ENCODE measurements at places on chromosomes 4 and X.

DNA sequence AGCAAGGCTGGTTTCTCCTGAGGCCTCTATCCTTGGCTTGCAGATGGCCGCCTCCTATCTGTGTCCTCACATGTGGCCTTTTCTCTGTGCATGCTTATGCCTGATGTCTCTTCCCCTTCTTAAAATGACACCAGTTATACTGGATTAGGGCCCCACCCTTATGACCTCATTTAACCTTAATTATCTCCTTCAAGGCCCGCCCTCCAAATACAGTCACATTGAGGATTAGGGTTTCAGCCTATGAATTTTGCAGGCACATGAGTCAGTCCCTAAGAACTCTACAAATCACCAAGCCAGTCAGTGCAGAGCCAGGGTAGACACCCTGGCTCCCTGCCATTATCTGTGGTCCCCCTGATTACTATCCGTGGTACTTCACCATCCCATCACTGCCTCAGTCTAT, 51.6 kb downstream of the MAML3 start:
- DNase-seq = no peak

DNA sequence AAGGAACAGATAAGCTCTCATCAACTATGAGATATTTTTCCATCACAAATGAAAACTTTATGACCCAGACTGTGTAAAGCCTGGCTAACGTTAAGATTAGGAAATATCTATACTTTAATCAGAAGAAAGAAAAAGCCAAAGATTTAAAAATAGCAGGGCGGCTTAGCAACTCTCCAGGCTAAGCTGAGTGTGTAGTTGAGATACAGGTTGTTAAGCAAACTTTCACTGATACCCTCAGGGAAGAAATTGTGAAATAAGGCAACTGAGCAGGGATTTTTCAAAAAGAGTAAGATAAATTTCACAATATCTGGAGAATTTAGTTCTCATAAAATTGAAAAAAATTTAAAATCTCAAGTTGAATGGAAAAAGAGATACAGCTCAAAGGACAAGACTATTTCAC, 382.0 kb downstream of the RAPGEF2 start:
- DNase-seq = no peak

GRCh38 chr4:165489786-165490185, 111.0 kb downstream of the CPE start:
- DNase-seq = no peak

- no peak for DNase-seq
Observed at GRCh38 chr4:7157666-7158065, 34.7 kb upstream of the SORCS2 start.

- DNase-seq = no peak
Observed at GRCh38 chr4:184807256-184807655, 18.5 kb downstream of the ACSL1 start.

DNA sequence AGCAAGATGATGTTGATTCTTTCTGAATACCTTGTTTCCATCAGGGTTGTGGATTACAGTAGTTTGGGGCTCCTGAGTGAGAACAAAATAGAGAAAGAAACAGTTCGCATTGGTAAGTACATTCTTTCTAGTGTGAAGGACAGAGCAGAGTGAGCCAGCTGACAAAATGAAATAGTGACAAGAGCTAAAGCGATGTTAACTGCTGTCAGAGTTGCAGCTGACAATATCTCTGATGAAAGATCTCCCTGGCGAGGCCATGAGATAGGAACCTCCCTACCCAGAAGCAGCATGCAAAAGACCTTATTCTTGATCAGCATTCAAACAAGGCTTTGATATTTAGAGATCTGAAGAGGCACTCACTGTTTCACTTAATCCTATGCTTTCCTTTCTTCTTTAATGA, 258.6 kb downstream of the CAMK2D start:
- no peak for DNase-seq

DNA sequence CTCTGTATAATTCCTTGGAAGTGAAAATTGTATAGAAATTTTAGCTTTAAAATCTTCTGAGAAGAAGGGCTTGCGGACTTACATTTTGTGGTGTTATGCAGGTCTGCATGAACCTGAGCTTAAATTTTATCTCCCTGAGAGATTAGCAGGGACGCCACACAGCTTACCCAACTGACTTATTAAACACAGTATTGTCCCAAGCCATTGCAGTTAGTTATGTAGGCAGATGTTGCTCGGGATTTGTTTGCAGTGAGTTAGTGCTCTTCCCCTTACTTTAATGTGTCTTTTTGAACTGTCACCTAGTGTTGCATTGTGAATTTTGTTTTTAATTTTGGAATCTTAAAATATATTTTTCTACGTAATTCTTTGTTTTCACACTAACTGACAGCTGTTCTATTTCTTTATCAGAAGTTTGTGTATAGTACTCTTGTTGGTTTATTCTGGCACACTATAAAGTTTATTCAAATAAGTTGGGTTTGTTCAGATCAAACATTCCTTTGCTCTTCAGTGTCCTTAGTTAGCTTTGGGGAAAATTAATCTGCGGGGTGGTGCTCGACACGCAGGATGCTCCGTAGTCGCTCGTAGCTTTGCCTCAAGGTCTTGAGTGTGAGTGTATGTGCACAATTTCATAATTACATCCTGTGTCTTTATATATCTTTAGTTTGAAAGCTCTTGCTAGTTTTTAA, 145.4 kb downstream of the STIM2 start:
- DNase-seq = no peak

DNA sequence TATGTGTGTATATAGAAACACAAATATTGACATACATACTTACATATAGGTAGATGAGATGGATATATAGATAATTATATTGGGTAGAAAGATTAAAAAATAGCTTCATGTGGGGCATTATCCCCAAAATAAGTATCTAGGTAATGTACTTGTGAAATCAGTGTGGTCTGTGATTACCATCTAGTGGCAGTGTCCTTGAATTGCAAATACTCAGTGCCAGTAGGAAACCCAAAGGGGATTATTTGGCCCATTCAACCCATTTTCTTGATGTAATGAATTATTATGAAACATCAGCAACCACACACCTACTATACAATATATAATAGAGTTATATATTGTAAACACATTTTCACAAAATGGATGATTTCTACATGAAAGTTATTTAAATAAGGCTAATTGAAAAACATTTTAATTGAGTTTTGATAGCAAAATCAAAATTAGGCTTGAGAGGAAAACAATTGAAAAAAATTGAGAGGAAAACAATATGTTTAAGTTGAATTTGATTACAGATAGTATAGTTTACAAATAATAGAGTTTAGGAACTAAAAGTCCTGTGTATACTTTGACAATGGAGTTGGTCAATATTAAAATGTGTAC, 389.4 kb downstream of the GALNTL6 start:
- DNase-seq = no peak

- DNase-seq = no peak
Observed at GRCh38 chrX:112738347-112739033, 58.8 kb upstream of the LHFPL1 start.

Measured in PC-9 (cell line).